ENCODE measurements at places on chromosomes 16 and 17. TPM values are rescaled to one million over a fixed set of nuclear protein-coding genes. Genes with fewer than 3 reads are reported as not detected.

DNA sequence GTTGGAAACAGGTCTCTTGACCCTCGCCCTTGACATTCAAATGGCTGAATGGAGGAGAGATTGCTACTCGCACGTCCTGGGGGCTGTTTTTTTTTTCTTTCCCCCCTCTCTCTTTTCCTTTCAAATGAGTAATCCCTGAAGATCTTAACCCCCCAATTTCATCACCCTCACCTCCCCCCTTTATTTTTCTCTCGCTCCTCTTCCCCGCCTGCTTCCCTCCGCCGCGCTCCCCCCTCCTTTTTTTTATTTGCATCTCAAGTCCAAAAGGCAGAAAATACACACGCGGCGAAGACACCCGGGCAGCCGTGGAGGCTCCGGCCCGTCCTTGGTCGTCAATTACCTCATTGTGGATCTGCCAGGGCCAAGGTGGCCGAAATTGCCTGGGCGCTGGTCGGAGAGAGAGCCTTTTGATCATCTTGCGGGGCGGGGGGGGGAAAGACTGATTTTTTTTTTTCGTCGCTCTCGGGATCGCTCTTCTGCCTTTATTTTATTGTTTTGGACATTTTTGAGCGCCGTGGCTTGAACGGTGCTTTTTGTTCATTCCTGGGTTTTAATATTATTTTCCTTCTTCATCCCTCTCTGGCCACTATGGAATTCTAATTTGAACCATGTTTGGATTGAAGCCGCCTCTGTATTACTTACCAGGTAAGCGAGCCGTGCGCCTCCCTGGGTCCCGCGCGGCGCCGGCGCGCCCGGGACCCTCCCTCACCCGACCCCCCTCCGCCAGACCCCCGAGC, 57.2 kb upstream of the GSE1 start:
- DNase-seq = peak; percentile 49

GRCh38 chr17:10198509-10199249, at the start of gene GAS7:
Gene GAS7, minus strand, starts transcription at chr17:10198606.
- peak; percentile 88 for DNase-seq

DNA sequence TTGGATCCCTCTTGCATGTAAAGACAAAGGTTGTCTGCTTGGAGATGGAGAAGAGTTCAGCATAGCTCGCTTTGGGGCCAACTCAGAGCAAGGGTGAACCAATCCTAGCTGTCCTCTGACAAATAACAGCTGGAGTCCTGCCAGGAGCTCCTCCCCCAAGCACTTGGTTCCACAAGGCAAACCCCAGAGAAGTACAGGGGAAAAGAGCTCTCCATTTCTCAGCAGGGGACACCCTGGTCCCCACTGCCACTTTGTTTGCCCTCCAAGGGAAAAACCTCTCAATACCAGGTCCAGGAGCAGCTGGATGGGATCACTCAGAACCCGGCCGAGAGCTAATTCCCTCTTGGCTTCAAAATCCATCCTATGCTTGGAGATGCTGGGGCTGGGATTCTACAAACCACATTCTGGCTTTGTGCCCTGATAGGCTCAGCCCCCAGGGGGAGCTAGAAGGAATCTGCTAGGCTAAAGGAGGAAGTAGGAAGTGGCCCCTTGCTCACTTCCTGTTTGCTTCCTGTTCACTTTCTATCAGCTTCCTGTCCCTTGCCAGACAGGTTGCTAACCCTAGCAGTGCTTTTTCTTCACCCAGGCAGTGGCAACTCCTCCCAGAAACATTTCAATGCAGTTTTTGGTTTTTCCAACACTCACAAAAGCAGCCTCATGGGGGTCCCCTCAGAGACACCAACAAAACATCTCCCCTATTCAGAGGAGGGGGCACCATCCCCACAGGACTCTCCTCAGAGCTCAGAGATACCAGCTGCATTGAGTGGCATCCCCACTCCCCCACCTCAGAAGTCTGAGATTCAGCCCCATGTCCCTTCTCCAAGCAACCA, 30.7 kb downstream of the CDRT4 start:
- peak; percentile 83 for DNase-seq

DNA sequence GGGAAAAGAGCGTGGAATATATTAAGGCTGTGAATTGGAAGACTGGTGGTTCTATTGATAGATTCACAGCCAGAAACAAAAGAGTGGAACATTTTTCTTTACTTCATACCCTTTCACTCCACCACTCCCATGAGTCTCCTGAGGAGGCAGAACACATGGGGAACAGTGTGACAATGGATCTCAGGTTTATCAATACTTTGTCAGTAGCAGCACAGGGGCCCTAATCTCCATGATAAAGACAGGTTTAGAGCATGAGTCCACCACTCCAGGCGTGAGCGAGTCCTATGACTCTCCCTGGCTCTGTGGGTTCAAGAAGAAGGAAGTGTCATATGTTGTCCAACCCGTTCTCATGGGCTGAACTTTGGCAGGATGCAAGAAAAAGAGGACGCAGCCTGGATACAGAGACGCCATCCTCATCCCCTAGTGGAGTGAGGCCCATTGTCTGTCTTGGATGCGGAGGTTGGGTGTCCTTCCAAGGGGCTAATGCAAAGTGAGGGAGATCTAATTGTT, 361.2 kb downstream of the TMEM114 start:
- DNase-seq = no peak

DNA sequence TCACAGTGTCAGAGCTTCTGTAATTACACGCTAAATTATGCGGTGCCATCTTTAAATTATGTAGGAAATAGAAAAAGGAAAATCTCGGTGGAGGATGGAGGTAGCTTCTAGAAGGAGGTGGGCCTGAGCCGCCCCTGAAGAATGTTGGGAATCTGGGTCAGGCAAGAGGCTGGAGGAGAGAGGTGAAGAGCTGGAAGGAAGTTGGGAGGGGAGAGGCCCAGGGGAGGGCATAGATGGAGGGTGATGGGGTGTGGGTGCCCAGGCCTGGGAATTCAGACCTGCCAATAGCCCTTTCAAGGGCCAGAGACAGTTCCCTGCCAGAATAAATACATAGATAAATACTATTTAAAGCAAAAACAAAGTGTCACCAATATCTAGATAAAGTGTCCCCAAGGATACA, 415.0 kb upstream of the HSBP1 start:
- DNase-seq = no peak

DNA sequence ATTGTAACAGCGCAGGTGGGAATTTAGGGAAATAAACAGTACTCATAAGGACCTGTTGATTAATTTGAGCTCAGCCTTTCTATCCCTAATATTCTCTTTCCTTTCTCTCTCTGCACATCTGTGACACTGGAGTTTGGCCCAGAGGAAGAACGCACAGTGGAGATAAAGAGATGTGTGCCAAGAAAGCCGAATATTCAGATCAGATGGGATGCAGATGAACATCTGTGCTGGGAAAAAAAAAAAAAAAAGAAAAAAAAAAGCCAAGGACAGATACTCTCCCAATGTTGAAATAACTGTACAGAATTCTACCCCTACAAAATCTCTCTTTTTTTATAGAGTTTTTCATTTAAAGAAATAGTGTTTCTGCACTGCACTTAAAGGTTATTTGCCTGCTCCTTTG, 485.4 kb downstream of the KCNJ2 start:
- no peak for DNase-seq

- no peak for DNase-seq
Measured at GRCh38 chr17:77644181-77645071, 314.1 kb upstream of the TNRC6C start.

DNA sequence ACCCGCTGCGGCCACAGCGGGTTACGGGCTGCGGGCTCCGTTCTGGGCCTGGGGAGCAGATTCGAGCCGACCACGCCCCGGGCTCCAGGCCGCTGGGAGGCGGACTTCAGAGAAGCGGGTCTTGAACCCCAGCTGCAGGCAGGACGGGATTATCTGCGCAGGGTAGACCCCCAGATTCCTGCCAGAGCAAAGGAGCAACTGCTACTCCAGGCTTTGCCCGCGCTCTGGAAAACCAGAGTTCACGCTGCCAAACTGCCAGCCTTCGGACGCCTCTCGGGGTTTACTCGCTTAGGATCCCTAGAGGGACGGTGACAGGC, 301 bp upstream of the ULK2 start:
- no peak for DNase-seq

GRCh38 chr16:74756203-74756602, 18.4 kb downstream of the FA2H start:
- no peak for DNase-seq

GRCh38 chr16:27024010-27024409, 42.7 kb upstream of the C16orf82 start:
- DNase-seq = no peak

DNA sequence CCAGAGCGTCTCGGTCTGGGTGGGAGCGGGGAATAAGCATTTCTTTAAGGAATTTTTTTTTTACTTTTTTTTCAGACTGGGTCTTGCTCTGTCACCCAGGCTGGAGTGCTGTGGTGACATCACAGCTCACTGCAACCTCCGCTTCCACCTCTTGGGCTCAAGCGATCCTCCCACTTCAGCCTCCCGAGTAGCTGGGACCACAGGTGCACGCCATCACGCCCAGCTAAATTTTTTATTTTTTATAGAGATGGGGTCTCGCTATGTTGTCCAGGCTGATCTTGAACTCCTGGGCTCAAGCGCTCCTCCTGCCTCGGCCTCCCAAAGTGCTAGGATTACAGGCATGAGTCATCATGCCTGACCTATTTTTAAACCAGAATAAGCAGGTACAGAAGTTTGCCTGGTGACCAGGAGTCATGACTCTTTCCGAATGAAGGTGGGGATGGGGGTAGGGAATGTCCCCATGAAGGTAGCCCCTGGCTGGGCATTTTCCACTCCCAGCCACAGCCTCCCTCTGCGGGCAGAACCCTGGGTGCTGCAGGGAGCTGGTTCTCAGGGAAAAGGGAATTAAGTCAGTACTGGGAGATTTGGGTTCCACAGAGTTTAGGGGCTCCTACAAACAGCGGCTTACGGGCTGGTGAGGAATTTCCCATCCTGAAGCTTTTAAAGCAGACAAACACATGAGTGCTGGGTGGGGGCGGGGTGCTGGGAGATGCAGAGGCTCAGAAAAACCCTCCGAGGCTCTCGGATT, 48.3 kb downstream of the TBC1D16 start:
- DNase-seq = no peak

- no peak for DNase-seq
Measured at GRCh38 chr16:65876056-65876408, 490.5 kb upstream of the CDH5 start.

DNA sequence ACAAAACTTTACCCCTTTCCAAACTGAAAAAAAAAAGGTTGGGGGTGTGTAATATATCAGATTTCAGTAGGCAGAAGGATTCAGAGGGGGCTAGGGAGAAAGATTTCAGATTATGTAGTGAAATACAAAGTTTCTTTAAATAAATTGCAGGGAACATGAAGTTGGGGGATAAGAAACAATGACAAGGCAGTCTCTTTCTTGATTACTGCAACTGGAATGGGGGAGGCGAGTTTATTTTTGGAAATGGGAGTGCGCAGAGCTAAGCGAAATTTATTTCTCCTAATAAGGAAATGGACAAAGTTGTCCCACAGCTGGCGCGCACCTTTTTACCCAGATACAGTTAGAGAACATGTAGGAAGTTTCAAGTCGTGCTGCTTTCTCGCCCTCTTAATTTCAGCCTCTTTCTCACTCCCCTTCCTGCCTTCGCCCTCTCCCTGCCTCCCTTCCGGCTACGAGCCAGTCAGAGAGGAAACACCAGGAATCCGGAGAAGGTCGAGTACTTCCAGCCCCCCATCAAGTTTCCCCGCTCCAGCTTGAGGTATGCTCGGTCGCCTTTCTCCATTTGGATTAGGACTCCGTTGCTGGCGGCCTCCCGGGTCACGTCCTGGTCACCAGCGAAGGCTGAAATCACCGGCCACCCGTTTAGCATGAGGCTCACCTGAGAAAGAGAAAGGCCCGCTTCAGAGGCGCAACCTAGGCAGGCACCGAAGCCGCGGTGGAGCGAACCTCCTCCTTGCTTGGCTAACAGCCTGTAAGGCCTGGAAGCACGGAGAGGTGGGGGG, 2.5 kb downstream of the CBLN1 start:
- no peak for DNase-seq

CD300H gene
- not detected for total RNA-seq

SULT1A4 gene
- 2.7 TPM for total RNA-seq

KCNJ16 gene
- total RNA-seq = not detected

DHRS7C gene
- 166 TPM for total RNA-seq

All from left ventricle myocardium superior (tissue), 1 donor.